ENCODE measurements at places on chromosomes 12 and 14.

DNA sequence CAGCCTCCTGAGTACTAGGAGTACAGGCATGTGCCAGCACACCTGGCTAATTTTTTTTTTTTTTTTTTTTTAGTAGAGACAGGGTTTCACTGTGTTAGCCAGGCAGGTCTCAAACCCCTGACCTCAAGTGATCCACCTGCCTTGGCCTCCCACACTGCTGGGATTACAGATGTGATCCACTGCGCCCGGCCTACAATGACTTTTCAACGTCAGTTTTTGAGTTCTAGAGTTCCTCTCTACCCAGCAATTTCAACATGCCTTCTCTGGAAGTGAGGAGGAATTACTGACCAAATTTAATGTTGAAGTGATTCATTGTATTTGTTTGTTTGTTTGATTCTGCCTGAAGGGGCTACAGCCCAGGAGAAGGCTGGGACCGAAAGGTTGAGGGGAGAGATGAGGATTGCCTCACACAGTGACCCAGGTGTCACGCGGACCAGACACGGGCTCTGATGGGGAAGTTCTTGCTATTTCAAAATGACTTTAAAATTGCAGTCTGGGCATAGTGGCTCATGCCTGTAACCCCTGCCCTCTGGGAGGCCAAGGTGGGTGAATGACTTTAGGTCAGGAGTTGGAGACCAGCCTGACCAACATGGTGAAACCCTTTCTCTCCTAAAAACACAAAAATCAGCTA lies 8.6 kb upstream of the DENR start:
- DNase-seq = no peak

DNA sequence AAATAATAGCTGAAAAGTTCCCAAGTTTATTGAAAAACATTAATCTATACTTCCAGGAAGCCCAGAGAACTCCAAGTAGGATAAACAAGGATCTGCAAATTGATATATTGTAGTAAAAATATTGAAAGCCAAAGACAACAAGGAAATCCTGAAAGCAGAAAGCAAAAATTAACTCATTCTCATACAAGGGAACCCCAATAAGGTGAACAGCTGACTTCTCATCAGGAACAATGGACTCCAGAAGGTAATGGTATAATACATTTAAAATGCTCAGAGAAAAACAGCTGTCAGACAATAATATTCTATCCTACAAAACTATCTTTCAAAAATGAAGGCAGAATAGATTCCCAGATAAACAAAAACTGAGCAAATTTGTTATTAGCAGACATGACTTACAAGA lies 138.1 kb upstream of the BMP4 start:
- DNase-seq = no peak

- no peak for DNase-seq
Observed at GRCh38 chr14:61221906-61222305, 59.2 kb downstream of the TMEM30B start.

- no peak for DNase-seq
Observed at GRCh38 chr12:122144885-122145284, 29.1 kb downstream of the IL31 start.

GRCh38 chr12:127485528-127485927 lies 781.4 kb upstream of the TMEM132C start:
- no peak for DNase-seq

DNA sequence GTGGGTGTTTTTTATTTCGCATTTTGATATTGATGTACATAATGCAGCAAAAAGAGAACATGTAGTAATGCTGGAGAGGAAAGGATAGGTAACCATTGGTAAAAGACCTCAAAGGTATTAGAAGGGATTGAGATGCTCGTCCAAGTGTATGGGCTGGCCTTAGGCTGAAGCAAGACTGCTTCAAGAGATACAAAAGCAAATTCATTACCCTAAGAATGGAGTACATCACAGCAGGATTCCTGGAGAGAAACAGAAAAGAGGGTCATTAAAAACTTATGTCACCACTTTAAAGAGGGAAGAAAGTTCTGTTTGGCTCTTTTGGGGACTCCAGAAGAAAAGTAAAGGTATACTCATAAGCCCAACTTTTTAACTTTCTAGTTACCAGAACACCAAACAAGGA lies 420.5 kb downstream of the ZFP36L1 start:
- DNase-seq = no peak

GRCh38 chr12:49260166-49260565 lies 4.7 kb upstream of the TUBA1C start:
- no peak for DNase-seq

DNA sequence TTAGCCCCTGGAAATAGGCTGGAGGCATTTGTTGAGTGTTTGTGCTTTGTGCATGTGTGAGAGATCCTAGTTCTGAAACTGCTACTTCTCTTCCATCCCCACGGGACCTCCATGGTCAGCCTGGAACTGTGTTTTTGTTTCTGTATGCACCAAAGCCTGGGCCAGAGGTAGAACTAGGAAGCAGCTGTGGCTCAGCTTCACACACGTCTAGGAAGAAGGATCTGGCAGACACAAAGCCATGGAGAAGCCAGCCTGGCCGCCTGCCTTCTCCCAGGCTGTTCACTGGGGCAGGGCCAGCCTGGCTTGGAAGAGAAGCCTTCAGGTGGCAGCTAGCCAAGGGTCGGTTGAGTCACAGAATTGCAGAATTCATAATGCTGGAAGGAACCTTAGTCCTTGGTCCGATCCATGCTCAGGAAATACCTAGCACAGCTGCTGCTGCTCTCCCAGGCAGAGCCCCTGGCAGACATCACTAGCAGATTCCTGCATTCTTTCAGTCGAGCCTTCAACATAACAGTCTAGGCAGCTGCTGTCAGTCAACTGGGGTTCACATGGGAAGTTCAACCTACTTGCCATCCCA lies 27.0 kb downstream of the RIN3 start:
- no peak for DNase-seq

DNA sequence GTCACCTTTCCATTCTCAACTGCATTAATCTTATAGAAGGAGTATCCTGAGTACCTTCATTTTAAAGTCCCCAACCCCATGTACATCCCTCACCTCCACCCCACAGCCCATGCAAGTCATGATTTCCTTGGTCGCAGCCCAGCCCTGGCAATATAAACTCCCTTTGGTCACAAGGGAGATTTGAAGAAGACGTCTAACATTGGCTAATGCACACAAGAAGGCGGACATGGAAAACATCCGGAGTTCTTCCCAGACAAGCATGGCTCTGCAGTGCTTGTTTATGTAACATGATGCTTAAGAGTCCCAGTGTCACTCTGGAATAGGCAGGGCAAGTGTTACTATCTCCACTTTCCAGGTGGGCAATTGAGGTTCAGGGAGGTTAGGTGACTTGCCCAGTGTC lies 277.6 kb downstream of the DPF3 start:
- no peak for DNase-seq

GRCh38 chr12:110424237-110424636 lies 20.7 kb upstream of the ANAPC7 start:
- DNase-seq = no peak

DNA sequence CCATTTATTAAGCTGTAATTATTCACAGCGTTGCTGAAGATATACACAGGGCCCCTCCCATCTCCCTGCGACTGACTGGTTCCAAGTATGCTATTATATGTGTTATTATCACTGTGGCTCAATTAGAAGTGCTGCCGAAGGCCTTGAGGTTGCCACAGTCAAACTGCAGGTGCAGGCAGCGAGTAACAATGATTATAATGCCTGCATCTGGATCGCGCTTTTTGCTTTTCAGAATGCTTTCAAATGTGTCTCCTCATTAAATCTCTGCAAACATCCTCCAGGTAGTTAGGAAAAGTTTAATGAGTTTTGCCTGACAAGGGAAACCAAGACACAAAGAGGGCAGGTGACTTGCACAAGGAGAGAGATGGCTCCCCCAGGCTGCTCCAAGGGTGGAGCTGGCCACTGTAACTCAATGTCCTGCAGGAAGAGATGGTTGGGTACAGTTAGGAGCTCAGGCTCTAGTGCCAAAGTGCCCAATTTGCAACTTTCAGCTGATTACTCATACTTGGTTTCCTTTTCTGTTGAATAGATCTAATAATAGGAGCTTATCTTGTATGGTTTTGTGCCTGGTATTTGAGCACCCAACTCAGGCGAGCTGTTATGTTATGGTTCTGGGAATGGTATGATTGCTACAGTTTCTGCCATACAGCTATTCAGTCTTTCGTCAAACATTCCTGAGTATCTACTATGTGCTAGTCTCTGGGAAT lies 1.7 kb upstream of the SYNE3 start:
- DNase-seq = no peak

- no peak for DNase-seq
Observed at GRCh38 chr12:117901631-117902030, 67.2 kb downstream of the KSR2 start.

DNA sequence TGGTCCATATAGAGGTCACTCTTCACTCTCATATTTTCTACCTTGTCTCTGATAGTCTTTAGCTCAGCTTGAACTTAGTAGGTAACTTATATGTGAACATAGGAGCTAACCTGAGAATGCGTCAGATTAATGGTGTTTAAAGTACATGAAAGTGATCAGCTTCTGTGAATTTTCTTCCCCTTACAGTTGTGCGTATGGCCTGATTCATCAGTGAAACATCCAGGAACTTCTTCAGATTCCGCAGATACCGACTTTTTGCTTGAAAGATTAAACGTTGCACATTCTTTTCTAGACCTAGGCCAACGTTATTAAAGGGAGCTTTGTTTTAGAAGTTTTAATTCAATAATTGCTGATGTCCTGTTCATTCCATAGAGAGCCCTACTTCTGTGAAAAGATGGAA lies 1945.1 kb upstream of the SEL1L start:
- DNase-seq = no peak

DNA sequence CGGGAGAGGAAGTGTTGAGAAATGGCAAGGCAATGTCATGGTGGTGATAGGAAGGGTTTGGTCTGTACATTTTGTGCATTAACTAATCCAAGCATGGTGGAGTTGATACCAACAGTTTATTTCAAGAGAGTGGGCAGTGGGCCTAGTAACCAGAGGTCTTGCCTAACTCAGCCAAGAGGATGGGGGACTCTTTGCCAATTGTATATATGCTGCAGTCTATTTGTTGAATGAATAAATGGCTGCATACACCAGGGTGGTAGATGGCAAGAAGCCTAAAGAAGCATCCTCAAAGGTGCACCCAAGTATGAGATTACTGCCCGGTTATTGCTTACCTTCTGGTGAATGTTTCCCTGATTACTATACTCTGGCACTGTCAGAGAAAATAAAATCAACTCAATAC lies 295.9 kb downstream of the ITPR2 start:
- no peak for DNase-seq

GRCh38 chr14:36915081-36915480 lies 253.4 kb downstream of the PAX9 start:
- DNase-seq = no peak

DNA sequence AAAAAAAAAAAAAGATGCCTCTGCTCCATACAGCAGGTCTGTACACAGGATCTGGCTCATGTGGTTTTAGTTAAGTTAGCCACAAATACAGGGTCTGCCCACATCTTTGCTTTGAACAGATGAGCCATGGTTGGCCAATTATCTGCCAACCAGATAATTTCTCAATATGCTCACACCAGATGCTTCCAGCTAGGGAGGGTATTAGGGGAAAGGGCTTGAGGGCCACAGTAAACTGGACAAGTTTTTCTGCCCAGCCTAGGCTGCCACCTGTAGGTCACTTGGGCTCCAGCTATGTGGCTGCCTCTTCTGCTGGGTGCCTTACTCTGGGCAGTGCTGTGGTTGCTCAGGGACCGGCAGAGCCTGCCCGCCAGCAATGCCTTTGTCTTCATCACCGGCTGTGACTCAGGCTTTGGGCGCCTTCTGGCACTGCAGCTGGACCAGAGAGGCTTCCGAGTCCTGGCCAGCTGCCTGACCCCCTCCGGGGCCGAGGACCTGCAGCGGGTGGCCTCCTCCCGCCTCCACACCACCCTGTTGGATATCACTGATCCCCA lies 776 bp downstream of the RDH5 start:
- DNase-seq = no peak

DNA sequence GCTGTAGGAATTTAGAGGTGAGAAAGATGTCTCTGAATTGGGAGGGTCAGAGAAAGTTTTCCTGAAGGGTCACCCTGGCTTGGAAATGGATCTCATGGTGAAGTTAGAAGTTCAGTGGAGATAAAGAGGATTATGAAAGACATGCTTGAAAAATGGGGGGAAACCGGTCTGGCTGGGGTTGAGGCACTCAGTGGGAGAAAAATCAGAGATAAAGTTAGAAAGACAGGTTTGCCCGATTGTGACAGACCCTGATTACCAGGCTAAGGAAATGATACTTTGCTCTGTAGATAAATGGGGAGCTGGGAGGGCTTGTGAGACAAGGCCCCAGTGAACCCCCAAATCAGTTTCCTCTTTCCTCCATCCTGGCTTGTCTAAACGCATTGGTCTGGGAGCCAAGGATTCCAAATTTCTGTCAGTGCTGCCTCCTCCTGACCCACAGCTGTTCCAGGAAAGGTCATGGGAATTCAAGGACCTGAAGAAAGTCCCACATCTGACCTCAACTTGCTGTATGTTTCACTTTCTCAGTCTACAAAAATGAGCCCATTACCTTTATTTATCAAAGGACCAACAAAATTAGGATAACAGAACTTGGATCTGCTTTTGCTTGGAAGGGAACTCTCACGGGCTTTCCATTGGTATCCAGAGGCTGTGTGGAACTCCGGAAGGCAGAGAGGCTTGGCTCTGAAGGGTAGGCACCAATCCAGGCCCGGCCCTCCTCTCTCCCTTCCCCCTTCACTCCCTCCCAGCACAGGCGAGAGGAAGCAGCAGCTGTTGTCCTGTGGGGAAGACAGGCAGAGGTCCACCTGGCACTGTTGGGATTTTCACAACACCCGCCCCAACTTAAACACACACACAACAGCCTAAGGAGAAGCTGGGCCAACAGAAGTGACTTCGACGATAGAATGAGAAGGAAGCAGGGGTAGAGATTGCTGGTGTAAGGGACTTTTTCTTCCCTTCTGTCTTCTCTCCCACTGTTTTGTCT lies 3.4 kb upstream of the RNASE7 start:
- no peak for DNase-seq

DNA sequence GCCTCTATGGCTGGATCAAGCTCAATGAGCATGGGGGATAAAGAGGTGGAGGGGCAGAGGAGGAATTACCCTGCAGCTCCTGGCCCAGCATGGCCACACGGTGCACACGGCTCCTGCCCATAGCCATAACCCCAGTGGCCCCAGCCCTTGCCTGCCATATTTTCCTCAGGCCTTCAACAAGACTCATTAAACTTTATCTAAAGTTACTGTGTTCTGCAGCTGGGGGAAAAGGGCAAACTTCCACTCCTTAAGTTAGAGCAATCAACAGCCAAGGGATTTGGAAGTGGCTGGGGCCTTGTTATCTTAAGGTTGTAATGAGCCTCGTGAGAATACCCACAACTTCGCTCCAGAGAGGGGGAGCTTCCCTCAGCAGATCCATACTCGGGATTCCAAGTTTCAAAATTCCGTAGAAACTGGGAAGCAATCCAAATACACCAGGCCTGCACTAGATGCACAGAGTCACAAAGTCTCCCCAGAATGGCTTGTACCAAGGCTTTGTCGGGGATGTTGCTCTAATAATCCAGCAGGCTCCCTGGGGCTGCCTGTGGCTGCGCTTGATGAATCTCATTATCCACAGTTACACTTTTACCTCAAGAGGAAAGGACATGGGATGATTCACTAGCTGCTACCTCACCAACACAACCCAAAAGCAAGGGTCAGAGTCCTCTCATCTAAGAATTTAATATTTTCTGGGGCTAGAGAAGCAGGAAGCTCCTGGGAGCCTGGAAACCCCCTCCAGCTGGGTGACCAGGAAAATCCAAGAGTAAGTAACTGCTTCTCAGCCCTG lies 13.0 kb upstream of the OR6J1 start:
- DNase-seq = no peak
